ENCODE measurements at places on chromosomes 7 and 10.

DNA sequence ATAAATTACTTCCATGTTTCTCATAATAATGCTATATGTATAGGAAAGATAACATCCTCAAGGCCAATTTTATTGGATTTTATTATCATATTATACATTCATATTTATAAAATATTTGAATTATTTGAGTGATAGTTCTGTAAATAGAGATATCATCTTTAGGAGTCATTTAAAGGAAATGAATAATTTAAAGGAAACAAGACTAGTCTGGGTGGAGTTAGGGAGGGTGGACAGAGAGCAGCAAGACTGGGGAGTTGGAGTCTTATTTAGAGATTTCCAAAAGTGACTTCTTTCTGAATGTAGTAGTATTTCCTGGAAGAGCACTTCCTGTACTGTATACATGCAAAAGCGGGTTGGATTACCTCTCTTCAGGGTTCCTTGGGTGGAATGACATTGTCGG, 342.3 kb downstream of the SUGCT start:
- no peak for DNase-seq

- DNase-seq = no peak
Measured at GRCh38 chr7:143503261-143503660, 25.6 kb downstream of the TAS2R41 start.

GRCh38 chr10:44832595-44833390, 78.3 kb upstream of the TMEM72 start:
- DNase-seq = no peak

GRCh38 chr7:2967253-2967652, 76.4 kb downstream of the CARD11 start:
- no peak for DNase-seq

GRCh38 chr7:133114519-133114918, 32.6 kb upstream of the CHCHD3 start:
- no peak for DNase-seq

GRCh38 chr10:113552701-113553100, at the start of gene HABP2:
HABP2 (plus strand) TSS chr10:113553053; CDS start chr10:113553122, 69 bp downstream.
- DNase-seq = no peak

DNA sequence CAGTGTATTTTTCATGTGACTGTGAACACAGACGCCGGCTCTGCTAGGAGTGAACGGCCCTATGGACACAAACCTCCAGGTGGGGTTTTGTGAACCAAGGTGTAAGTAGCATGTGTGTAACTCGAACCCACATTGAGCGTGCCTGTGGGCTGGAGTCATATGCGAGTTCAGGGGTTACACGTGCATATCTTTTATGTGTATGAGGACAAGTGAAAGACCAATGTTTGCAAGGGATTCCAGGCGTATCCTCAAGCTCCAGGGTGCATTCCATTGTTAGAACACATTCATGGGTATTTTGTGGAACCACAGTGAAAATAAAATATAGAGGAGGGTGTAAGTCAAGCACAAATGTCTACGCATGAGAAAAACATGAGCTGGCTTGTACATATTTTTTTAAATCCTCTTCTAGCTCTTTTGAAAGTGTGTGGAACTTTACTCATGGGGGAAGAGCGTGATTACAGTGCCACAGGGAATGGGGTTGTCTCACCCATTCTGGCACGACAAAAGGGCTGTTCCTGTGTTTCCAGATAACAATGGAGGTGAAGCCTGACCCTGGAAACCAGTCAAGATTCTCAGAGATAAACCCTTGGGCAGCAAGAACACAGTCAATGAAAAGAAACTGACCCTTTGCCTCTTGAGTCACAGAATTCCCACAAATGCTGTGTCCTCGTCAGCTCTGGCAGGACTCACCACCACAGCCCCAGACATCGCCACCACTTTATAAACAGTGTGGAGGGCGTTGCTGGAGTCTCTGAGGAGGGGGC, 37.0 kb upstream of the GOT1 start:
- no peak for DNase-seq

DNA sequence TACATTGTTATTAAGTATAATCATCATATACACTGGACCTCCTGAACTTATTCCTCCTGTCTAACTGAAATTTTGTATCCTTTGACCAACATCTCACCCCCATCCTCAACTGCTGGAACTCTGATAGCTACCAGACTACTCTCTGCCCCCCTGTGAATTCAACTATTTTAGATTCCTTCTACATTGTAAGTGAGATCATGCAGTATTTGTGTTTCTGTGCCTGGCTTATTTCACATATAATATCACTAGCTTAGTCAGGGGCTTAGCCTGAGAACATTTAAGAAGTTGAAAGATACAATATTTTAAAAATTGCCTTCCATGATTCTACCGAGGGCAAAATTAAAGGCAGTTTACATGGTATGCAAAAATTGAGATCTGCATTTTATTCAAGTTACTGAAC, 26.9 kb downstream of the STAMBPL1 start:
- DNase-seq = no peak

- DNase-seq = no peak
Measured at GRCh38 chr10:46289209-46289810, 2.5 kb downstream of the ANTXRL start.

- no peak for DNase-seq
Measured at GRCh38 chr7:50281680-50282445, 22.7 kb upstream of the IKZF1 start.

GRCh38 chr7:129110258-129110981, 34.1 kb upstream of the TSPAN33 start:
- no peak for DNase-seq

DNA sequence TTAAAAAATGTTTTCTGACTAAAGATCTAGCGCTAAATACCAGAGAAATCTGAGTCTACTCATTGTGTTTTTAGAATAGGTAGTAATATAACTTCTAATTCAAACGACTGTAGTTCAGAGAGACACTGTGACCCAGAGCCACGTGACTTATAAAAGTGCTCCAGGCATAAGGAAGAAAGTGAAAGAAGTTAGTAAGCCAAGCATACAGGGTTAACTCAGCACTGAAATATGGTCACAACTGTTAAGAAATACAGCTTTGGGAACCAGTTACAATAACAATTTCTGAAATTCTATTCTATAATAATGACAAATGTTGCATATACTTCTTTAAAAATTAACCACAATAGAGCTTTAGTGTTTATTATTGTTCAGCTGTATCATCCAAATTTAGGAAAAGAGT, 119.1 kb downstream of the TFEC start:
- no peak for DNase-seq

DNA sequence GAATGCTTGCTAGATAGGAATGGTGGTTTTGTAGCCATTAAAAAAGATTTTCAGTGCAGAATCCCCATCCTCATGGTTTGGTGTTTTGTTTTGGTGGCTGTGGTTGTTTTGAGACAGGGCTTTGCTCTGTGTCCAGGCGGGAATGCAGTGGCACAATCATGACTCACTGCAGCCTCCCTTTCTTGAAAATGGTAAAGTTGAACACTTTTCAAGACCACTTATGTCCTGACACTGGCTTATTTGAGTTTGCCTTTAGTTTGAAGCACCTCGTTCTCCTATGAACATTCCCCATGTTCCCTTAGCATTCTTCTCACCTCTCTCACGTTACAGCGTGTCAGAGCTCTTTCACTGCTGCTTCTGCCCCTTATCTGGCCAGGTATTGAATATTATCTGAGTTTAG, 140.1 kb downstream of the LRRC4 start:
- DNase-seq = no peak

DNA sequence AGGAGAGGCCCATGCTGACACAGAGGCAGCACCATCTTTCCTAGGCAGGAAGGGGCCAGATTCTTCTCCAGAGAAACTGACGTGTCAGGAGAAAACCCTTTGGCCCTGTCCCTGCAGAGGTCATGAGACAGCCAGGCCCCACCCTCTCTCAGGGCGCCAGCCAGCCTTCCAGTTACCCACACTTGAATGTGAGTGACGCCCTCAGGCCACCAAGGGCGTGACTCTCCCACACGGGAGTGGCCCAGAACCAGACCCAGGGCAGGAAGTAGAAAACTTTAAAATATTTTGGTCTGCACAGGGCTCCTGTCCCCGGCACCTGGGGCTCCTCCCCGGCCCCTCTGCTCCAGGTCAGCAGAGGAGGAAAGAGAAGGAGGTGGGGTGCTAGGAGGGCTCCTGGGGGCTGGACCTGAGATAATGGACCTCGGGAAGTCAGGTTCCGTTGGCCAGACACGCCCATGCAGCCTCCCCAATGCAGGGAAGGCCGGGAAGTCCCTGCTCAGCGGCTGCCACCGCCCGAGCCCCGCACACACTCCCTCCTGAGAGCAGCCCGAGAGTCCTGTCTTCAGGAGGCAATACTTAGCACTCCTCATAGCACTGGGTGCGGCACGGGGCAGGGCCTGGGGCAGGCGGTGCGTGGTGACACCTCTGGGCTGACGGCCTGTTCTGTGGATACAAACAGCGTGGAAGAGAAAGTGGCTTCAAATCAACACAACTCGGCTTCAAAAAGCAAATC, 67.0 kb upstream of the CFAP46 start:
- no peak for DNase-seq

- no peak for DNase-seq
Measured at GRCh38 chr7:36538126-36538525, 148.5 kb downstream of the ANLN start.

GRCh38 chr7:157428554-157428945, 91.7 kb downstream of the DNAJB6 start:
- no peak for DNase-seq

DNA sequence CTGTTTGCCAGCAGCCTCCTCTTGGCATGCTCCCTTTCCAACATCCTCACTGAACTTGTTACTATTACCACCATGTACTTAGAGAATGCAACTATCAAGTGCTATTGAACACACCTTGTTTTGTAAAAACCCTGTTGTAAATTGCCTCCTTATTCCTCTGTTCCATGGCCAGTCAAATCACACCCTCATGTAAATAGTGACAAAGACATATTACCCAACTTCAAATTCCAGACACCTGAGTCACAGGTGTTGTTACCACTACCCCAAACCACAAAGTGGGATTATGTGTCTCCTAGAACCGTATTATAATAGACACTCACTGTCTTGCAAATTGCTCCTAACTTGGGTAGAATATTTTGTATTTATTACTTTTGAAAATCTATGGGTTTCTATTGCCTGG, 263.2 kb upstream of the C7orf33 start:
- no peak for DNase-seq

GRCh38 chr10:3623746-3624145, 161.3 kb downstream of the KLF6 start:
- no peak for DNase-seq

GRCh38 chr10:43998021-43998809, 349.5 kb upstream of the ZNF32 start:
- no peak for DNase-seq

GRCh38 chr7:92625617-92626016, 35.4 kb upstream of the FAM133B start:
- DNase-seq = no peak

DNA sequence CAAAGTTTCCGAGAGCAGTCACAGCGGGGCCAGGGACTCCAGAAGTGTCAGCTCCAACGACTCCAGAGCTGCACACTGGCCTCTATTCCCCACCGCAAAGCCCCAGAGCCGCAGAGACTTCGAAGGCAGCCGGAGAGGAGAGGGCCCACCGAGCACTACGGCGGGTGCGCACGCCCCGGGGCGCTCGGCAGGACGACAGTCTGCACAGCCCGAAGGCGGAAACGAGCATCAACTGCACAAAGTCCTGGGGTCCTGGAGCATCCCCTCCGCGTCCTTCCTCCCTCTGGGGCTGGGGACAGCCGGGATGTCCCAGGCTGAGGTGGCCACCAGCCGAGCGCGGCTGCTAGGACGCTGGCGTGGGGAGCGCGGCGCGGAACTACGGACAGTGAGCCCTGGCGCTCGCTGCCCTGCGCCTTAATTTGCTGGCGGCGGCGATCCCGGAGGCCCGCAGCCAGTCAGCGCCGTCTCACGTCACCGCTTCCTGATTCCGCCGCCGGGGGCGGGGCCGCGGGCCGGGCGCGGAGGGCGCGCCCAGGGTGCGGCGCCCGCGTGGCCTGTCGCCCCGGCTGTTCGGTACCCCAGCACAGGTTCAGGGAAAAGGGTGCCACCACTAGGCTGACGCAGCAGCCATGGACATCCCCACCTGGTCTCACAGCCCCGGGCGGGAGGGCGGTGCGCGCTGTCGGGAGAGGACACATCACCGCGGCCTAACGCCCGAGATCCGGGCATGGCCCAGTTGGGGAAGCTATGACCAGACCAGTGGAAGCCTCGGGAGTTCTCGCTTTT, at the start of gene TBX20:
Gene TBX20 (minus strand): TSS at position 391 of the 786 bp plus-strand sequence. CDS start 480 bp downstream, outside the sequence.
- no peak for DNase-seq

- no peak for DNase-seq
Measured at GRCh38 chr10:68202960-68203353, 29.0 kb downstream of the ATOH7 start.

- DNase-seq = no peak
Measured at GRCh38 chr10:50275650-50276235, 24.4 kb upstream of the ASAH2 start.

DNA sequence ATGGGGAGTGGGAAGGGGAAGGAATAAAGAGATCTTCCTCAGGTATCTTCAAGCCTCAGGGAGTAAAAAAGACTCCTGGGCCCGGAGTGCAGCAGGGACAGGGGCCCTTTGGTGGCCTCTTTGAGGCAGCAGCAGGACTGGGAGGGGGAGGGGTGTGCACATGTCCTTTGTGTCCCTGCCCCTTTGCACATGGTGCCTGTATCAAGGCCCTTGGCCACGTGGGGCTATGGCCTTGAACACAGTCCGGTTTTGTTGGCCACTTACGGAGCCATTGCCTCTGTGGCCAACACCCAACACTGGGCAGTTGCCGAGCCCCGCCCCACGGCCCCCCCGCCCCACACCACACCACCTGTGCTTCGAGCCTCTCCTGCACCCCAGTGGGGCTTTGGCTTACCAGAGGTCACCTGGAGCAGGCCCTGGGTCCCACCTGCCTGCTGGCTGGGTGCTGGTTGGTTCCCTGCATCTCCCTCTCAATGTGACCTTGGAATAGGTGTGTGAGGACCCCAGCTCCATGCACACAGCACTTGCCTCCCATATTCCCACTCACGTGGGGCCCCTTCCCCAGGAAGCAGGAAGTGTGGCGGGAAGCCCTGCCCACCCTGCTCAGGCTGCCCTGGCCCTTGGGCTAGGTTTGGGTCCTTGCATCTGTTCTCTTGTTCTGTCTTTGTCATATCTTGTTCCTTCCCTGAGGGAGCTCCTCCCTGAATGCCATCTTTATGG, 5.4 kb downstream of the SAP25 start:
- DNase-seq = no peak

DNA sequence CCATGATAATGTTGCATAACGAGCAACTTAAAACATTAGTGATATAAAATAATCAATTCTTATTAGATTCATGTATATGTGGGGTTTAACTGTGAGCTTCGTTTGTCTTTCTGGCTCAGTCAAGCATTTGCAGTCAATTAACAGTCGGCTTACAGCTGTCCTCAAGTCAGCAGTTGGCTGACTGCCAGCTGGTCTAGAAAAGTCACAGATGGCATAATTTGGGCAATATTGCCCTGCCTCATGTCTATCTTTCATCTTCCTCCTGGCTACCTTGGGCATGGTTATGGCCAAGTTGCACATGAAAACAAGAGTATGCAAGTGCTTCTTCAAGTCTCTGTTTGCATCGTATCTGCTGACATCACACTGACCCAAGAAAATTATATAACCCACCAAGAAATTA, 186.1 kb upstream of the ZWINT start:
- no peak for DNase-seq

All from stimulated activated CD8-positive, alpha-beta memory T cell treated with anti-CD3 and anti-CD28 coated beads, Interleukin-4, amount 100 ng/mL, for 1 hour (primary cell).